ENCODE measurements at places on chromosomes 7 and 10.

DNA sequence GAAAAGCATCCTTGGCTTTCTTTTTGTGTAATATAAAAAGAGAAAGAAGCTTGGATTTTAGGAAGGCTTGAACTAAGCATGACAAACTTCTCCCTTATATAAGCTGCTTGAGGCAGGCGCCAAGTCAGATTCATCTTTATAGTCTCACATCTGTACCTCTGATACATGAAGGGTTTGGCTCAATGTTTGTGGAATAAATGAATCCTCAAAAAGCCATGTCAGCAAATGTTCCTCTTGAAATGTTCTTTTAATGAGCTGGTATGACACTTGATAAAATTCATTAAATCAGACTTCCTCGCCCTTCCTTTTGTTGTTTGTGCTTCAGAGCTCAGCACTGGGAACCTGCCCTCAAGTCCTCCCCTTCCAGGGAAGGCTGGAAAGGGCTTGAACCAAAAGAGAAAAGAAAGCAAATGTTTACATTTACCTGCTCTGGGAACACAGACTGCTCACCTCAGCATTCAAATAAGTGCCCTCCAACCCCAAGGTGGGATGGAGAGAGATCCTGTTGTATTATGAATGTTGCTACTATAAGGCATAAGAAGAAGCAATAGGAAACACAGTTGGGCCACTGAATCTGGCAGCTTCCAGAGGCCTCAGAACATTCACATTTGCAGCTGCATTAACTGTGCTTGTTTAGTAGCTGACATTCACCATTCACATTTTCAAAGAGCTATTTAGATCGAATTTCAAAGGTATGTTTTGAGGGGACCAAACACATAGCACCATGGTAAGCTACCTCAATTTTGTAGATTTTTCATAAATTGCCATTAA is 212.6 kb downstream of the CACNA2D1 start:
- DNase-seq = no peak

- DNase-seq = no peak
Observed at GRCh38 chr7:116569737-116570136, 44.9 kb downstream of the CAV1 start.

GRCh38 chr10:128950159-128950915 is 516.7 kb upstream of the MGMT start:
- DNase-seq = no peak

DNA sequence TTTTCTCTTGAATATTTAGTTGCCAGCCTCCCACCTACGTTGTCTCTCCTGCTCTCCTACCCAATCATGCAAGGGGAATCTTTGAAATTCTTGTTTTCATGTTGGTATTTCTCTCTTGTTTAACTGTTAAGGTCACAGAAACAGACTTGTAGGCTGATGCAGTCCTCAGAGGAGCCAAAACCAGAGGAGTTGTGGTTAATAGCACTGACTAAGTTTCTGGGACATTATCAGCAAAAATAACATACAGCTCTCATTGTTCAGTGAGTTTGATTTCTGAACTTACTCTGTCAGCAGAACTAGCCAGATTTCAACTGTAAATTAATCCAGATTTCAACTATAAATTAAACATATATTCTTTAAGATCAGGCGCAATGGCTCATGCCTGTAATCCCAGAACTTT is 11.1 kb upstream of the CUL1 start:
- DNase-seq = no peak

DNA sequence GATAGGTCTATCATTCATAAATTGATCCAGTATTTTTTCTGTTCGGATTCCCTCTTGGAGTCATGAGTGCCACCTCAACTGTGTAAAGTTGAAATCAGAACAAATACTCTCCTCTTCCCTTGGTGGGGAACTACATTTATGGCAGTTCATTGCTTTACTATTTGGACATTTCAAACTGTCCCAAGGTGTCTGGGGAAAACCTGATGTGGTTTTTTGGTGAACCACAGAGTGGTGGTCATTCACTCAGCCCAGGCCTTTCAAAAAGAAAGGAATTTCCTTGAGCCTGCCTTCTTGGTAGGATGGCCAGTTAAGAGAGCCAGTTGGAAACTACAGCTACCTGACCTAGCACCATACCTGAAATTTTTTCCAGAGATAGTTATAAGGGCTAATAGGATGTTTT is 59.0 kb downstream of the ABCB1 start:
- DNase-seq = no peak

DNA sequence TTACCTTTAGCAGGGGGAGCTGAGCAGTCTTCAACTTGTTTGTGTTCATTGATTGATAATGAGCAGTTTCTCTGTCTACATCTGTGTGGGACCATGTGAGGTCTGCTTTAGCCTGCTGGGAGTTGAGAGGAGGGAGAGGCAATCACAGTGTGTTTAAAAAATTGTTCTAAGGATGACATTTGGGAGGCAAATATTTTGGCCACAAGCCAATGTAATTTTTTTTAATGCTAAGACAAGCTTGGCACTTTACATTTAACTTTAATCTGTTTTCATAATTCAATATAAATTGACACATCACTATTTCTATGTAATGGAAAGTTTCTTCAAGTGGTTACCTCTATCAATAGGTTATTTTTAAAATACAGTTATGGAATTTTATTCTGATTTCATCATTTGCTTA is 55.9 kb upstream of the SEMA3A start:
- no peak for DNase-seq

DNA sequence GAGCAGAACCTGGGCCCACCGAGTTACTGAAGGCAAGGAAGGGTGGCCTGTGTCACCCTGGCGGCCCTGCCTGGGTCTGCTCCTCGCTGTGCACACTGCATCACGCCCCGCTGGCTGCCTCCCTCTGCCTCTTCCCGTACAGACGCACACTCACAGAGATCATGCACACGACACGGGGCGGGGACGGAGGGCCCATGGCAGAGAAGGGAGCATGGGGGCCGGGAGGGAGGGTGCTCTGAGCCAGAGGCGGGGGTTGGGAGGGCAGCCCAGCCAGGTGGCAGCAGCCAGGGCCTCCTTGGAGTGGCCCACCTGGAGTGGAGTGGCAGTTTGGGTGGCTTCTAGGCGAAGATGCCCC is 16.6 kb downstream of the BUD23 start:
- no peak for DNase-seq

DNA sequence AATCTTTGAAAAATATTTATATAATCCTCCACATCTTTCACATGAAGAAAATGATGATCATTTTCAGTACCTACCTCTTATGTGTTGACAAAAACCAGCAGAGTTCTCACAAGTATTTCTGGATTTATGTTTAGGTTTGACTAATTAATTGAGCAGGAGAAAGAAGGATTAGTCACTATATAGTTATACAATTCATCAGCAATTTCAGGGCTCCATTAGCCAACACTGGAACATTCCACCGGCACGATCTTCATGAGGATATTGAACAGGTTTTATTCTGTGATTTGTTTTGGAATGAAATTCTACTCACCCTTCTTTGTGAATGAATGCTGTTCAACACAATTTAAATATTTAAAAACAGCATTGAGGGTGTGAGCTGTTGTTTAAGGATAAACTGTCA is 163.2 kb downstream of the SEM1 start:
- DNase-seq = no peak

- no peak for DNase-seq
Observed at GRCh38 chr10:43879742-43880141, 231.1 kb upstream of the ZNF32 start.

DNA sequence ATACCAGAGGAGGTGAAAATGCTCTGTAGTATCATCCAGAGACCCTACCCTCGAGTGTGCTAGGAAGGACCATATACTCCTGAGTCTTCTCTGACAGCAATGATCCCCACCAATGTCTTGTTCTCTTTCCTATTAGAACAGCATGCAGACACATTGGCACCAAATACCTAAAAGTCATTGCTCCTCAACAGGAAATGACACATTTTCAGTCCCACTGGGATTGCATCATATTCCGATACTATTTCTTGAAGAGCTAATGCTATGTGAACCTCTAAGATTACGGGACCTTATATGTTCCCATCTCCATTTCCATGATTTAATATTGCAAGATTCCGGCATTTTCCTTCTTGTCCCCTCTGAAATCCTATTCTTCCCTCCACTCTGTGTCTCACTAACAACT is 177.4 kb downstream of the NRP1 start:
- no peak for DNase-seq

DNA sequence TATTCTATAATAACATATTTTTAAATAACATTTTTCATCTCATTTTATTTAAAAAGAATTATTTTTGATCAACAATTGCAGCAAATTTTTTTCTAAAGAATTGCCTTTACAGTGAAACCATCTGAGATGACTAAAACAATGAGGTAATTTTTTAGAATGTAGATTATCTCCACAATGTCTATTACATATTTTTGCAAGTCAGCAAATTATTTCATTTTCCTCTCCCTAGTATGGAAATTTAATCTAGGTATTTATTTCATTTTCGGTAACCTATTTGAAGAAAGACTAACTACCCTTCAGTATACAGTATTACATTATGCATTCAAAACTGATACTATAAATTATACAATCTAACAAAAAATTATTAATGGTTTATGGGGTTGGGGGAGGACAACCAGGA is 213.2 kb upstream of the SP4 start:
- no peak for DNase-seq

- DNase-seq = no peak
Observed at GRCh38 chr10:72821606-72822005, 71.9 kb upstream of the OIT3 start.

GRCh38 chr10:119289227-119289920 is 82.0 kb downstream of the GRK5 start:
- no peak for DNase-seq

DNA sequence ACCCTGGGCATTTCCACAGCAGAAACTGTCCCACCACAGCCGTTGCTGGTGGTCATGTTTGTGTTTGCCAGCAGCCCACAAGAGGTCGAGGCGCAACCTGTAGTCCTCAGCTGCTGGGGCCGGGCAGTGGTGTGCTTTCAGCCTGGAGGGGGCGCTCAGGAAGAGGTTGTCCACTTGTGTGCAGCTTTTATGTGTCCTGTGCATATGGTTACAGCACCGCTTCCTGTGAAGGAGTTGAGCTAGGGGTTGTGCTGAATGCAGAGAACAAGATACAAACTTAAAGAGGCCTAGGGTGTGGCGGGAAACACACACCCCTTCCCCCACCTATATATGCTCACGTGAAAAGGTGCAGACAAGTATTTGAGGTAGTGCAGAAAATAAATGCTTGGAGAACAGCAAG is 29.5 kb upstream of the PFKFB3 start:
- DNase-seq = no peak

DNA sequence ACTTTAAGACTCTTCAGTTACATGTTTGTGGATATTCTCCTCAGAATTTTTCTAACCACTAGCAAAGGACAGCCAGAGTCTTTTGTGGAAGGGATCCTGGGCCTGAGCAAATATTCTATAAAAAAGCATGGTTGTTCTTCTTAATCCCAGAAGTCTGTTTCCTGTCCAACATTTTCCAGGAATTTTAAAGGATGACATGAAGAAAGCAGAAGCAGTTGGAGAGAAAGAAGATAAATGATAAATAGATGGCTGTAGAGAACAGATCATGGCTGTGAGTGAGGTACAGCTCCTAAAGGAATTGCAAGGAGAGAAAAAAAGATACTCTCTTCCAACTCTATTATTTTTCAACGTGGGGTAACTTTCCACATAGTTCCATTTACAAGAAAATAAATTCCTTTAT is 91.8 kb upstream of the STEAP4 start:
- DNase-seq = no peak

GRCh38 chr7:101772508-101773211 is 44.8 kb upstream of the CUX1 start:
- DNase-seq = no peak

GRCh38 chr10:98000346-98000745 is 30.1 kb downstream of the CRTAC1 start:
- DNase-seq = no peak

DNA sequence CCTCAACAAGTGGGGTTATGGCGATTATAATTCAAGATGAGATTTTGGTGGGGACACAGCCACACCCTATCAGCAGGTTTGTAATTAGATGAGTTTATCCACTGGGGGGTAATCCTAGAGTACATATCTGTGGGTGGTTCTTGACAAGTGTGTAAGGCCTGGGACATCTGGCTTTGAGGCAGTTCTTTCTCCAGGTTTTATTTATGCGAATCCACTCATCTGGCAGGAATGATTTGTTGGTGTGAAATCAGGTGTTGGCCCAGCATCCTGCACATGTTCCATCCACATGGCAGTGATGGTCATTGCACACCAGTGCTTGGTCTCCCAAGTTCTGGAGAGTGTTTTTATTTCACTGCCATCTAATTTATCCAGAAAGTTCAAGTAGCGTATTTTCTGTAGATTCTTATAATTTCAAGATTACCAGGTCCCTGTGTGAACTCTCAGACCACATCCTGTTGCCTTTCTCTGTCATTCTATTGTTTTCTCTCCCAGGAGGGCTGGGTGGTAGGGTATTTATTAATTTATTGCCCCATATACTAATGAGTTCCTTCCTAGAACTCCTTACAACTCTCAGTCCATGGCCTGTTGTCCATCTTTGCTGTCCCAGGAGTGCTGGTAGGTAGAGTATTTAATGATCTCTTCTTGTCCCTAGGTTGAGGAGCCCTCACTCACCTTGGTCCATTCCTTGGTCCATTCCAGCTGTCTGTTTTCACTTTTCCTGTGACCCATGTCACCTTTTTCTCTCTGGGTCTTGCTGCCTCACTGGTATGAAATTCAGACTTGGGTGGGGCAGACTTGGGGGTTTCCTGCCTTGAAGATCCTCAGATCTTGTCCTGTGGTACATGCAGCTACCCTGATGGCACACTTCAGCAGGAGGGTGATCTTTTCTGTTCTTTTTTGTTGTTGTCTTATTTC is 10.4 kb downstream of the RALA start:
- no peak for DNase-seq

GRCh38 chr7:4124556-4125477 is 557.3 kb upstream of the FOXK1 start:
- no peak for DNase-seq

DNA sequence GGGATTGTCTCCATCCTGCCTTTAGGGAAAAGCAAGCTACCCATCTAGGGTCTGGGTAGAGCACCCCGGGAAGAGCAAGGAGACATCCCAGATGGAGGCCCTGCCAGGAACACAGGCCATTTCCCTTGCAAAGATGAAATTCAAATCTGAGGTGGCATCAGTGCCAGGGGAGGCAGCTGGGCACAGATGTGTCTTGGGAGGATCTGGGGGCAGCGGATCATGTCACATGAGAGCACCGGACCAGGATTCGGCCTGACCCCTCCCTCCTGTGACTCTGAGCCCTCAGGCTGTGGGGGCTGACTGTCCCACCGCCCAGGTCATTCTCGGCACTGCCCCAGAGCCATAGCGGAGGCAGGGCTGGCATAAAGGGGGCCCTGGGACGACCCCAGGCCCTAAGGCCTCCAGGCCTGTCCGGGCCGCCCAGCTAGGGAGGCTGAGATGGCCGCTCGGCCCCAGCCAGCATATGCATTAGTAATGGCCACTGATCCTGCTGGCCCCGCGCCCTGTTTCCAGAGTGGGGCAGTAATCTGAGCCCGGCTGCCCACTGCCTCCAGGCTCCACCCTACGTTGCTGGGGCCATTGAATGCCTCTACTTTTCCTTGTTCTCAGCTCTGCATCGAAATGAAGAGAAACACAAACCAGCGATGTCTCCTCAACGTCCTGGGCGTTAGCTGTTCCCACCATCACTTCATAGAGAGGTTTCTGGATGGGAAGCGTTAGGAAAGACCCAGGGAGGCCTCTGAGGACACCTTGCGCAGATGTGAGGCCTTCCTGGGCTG is 148.5 kb downstream of the UBE2H start:
- no peak for DNase-seq

GRCh38 chr10:6229746-6230145 is 27.0 kb downstream of the PFKFB3 start:
- DNase-seq = no peak
